NCI-H2029 treated with DMSO at 0.1 percent for 48 hours (cell line): ENCODE measurements at places on chromosomes 2 and 18.

- no peak for DNase-seq
Measured at GRCh38 chr18:46462523-46462922, 194.5 kb downstream of the LOXHD1 start.

- no peak for DNase-seq
Measured at GRCh38 chr2:128511731-128512378, 193.2 kb upstream of the HS6ST1 start.

GRCh38 chr2:157204401-157204800 lies 53.1 kb upstream of the GALNT5 start:
- no peak for DNase-seq

GRCh38 chr2:127737892-127738291 lies 36.6 kb downstream of the SFT2D3 start:
- no peak for DNase-seq

- DNase-seq, result no peak
Measured at GRCh38 chr2:28904295-28904694, 9.8 kb downstream of the WDR43 start.

GRCh38 chr2:31877008-31877407 lies 133.8 kb downstream of the MEMO1 start:
- no peak for DNase-seq

- no peak for DNase-seq
Measured at GRCh38 chr18:58977801-58978200, 113.1 kb downstream of the ZNF532 start.

DNA sequence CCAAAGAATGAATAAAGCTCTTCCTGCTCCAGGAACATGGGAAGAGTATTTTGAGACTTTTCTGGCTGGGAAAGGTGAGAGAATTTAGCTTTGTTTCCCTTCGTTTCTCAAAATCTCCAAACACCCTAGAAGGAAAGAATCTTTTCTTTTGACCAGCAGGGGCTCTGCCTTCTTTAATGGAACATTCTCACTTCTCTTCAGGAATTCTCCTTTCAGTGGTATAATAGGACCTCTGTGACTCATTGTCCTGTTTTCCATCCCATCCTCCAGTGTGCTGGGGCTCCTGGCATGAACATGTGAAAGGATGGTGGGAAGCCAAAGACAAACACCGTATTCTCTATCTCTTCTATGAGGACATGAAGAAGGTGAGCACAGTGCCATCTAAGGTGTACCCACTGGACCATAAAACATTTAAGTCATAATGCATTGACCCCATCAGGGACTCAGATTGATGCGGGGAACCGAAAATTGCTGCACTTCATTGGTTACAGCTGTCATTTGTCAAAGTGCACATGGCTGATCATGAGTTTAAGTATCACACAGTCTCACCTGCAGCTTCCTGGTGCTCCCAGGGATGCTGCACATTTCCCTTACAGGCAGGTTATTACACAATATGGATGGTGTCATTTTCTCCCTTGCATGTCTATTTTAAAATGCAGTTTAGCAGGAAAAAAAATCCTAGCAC lies 5.5 kb downstream of the SULT1C4 start:
- no peak for DNase-seq

GRCh38 chr2:137928547-137929518 lies 35.4 kb upstream of the HNMT start:
- no peak for DNase-seq

- no peak for DNase-seq
Measured at GRCh38 chr18:21069468-21069867, 42.1 kb downstream of the ROCK1 start.

- DNase-seq, result no peak
Measured at GRCh38 chr2:134281815-134282419, 28.0 kb downstream of the MGAT5 start.

- no peak for DNase-seq
Measured at GRCh38 chr2:22329211-22330154, 1055.5 kb upstream of the KLHL29 start.

GRCh38 chr2:200787351-200788120 lies 24.2 kb upstream of the BZW1 start:
- no peak for DNase-seq

GRCh38 chr2:72676341-72677025 lies 149.3 kb downstream of the EXOC6B start:
- no peak for DNase-seq

GRCh38 chr2:53969968-53970723 lies 647 bp downstream of the PSME4 start:
- DNase-seq, result no peak

GRCh38 chr2:1584051-1584531 lies 160.2 kb downstream of the PXDN start:
- DNase-seq, result no peak

- no peak for DNase-seq
Measured at GRCh38 chr18:23122334-23123229, 12.7 kb upstream of the CABLES1 start.

GRCh38 chr18:67600181-67601180 lies 84.0 kb upstream of the DSEL start:
- no peak for DNase-seq

DNA sequence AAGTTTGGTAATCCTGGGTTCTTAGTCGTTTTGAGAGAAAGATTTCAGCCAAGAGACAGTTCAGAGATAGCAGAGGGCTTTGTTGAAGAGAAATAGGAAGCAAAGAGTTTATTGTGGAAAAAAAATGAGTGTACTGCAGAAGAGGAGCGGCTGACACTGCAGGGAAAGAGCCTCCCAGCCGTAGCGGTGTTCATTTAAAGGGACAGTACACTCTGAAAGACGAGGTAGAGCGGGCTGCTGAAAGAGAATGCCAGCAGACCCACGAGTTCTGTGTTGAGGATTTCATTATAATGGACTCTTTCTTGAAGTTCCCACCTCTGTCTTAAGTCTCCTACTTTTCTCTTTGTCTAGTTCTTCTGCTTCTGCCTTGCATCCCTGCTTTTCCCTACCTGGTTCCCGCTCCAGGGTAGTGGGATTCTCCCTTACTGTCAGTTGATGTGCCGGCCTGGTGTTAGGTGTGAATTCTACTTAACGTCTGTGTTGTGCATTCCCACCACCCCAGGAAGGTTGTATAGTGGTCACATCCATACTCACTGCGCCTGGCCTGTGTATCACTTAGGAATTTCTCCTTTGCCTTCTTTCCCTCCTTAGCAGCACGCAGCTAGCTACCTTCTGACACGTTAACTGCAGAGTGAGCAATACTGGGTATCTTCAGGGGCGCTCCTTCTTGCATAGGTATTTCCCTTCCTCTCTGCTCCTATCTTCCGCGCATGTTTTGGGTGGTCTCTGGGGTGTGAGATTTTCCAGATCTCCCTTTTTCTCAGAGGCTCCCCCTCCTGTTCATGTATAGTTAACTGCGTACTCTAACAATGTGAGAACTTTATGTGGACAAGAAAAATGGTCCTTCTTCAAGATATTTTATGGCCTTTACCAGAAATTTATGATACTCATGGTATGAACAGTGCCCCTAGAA lies 164.5 kb downstream of the PTH2R start:
- DNase-seq, result no peak

DNA sequence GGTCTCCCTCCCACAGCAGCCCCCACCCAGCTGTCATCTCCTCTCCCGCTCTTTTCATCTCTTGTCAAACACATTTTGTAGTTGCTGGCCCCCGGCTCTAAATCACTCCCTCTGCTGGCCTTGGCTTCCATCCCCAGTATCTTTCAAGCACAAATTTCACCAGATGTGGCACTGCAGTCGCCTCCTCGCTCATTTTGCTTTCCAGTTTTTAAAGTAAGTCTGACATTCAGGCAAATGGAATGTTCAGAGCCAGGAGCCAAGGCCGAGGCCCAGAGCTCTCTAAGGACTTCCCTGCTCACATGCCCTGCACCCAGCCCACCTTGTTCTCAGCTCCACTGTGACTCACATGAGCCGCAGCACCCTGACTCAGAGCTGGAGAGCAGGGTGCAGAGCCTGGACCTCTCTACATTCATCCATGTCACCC lies 158.4 kb downstream of the GALNT14 start:
- no peak for DNase-seq
